ENCODE measurements at places on chromosomes 3 and 15.

GRCh38 chr15:33344530-33344929 is 33.8 kb downstream of the RYR3 start:
- DNase-seq: no peak

GRCh38 chr3:128907706-128908445 is 28.5 kb downstream of the ACAD9 start:
- no peak for DNase-seq

- DNase-seq: no peak
Measured at GRCh38 chr15:99452728-99453636, 112.8 kb upstream of the MEF2A start.

DNA sequence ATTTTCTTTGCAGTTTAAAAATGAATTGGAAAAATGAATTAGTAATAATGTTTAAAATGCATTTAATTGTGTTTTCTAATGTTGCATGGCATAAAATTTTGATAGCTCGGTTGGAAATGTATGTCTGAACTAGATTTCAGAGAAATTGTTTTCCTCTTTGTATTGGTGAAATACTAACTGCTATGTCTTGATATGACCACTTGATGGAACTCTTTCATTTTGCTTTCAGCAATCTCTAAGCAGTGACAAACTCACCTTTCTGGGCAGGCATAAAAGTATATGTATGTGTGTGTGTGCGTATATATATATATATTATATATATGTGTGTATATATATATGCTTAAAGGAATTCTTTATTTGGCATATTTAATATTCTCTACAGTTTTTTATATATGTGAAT is 239.3 kb upstream of the ZNF717 start:
- no peak for DNase-seq

DNA sequence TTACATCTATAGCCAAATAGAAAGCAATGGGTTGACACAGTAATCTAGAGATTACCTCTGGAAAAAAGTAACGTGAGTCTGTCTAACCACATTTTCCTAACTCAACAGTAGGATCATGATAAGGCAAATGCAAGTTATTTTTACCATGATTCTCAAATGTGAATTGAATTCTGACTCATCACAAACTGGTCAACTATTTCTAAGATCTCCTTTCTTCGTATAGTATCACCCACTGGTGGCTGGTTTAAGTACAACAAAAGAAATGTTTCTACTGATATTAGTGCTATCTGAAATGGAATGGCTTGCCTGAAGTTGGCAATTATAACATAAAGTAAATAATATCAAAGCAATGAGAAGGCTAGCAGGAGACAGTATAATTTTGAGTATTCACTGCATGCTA is 102.2 kb downstream of the ABI3BP start:
- no peak for DNase-seq

DNA sequence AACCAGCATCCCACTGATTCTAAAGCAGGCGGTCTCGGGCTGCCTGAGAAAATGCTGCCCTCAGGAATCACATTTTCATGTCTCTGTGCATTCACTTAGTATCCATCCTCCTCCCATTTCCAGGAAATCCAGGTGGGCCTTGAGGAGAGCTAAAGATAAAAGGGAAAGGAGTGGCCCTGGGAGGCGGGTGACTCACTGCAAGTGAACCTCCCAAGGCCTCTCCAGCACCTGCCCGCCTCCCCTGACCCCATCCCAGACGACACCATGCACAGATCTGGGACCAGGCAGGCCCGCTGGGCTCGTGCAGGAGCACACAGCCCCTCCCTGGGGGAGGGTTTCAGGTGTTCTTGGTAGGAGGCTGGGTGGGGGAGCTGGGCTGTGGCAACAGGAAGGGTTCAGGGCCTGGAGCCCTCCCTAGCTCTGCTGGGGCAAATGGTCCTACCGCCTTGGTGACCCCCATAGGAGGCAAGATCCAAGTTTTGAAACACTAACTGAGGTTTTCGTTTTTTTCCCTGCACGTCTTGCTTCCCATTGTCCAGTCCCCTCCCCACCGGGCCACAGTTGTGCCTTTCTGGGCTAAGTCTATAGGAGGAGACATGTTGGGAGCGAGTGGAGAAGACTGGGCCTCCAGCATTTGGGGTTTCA is 22.2 kb downstream of the MELTF start:
- no peak for DNase-seq

DNA sequence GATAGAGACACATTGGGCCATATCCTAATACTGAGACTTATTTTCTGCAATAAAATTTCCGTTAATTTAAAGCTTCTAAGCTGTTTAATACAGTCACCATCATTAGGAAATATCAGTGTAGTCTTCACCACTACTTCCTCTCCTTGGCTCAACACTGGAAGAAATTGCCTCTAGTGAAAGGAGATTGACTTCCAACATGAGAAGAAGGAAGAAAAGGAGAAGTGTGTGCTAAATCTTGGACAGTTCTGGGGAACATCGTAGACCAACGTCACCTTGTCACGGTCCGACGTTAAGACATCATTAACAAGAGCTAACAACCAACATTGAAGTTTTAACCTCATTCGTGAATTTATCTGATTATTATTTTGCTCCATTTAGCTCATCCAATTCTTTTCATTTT is 987.0 kb upstream of the CFAP20DC start:
- no peak for DNase-seq
